ENCODE measurements at places on chromosomes 7 and 10.

- no peaks in the 10 kb centered on the region for H3K27me3 ChIP-seq
- H3K27ac ChIP-seq: no peak overlapping the region
- no peak overlapping the region for H3K4me3 ChIP-seq
- H3K36me3 ChIP-seq: no peaks in the 10 kb centered on the region
Observed at GRCh38 chr10:86547296-86547695, 25.7 kb upstream of the WAPL start.

- no peaks in the 10 kb centered on the region for H3K27me3 ChIP-seq
- no peak for DNase-seq
- H3K27ac ChIP-seq: no peak overlapping the region
- no peaks in the 10 kb centered on the region for H3K4me1 ChIP-seq
- H3K4me3 ChIP-seq: no peak overlapping the region
Observed at GRCh38 chr10:100085596-100085995, 3.9 kb upstream of the CPN1 start.

GRCh38 chr7:108073305-108074070 lies 56.7 kb downstream of the LAMB4 start:
- no peak overlapping the region for H3K27ac ChIP-seq
- H3K36me3 ChIP-seq: no peaks in the 10 kb centered on the region
- H3K4me3 ChIP-seq: no peak overlapping the region
- DNase-seq: no peak
- no peaks in the 10 kb centered on the region for H3K4me1 ChIP-seq
- no peaks in the 10 kb centered on the region for H3K27me3 ChIP-seq

- no peak overlapping the region for H3K4me3 ChIP-seq
- no peak overlapping the region for H3K27ac ChIP-seq
- peaks cover 7% of the 10 kb centered on the region for H3K4me1 ChIP-seq
- DNase-seq: no peak
- no peaks in the 10 kb centered on the region for H3K27me3 ChIP-seq
Observed at GRCh38 chr10:63627396-63627795, 106.2 kb downstream of the REEP3 start.

DNA sequence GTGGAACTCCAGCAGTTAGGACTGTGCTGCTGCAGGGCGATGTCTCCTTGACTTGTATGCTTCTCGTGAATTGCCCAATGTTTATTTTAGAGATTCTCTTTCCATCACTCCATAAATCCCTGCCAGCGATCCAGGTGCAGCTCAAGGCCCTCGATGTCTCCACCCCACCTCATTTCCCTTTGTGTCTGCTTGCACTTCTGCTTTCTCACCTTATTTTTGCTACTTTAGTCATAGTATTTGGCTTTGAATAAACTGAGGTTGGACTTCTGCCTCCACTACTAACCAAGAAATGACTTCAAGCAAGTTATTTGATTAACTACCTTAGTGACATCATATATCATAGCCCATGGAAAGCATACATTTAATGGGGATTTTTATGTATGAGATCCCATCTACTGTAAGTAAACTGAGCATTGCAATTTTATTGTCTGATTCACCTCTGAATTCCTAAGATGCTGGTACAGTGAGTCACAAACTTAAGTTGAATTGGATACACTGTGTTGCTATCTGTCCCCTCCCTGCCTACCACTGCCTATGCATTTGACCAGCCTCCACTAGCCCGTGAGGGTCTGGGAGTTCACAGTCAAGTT lies 255.8 kb downstream of the ABCA13 start:
- H3K4me1 ChIP-seq: no peaks in the 10 kb centered on the region
- H3K4me3 ChIP-seq: no peak overlapping the region
- H3K36me3 ChIP-seq: no peaks in the 10 kb centered on the region
- no peak overlapping the region for H3K27ac ChIP-seq
- no peak for DNase-seq

GRCh38 chr7:101186844-101187428 lies 6.8 kb upstream of the NAT16 start:
- no peaks in the 10 kb centered on the region for H3K27me3 ChIP-seq
- H3K36me3 ChIP-seq: no peaks in the 10 kb centered on the region
- H3K27ac ChIP-seq: no peak overlapping the region
- H3K4me1 ChIP-seq: peaks cover 2% of the 10 kb centered on the region
- H3K4me3 ChIP-seq: no peak overlapping the region
- DNase-seq: no peak

GRCh38 chr7:114175125-114175524 lies 239.5 kb upstream of the FOXP2 start:
- H3K36me3 ChIP-seq: no peaks in the 10 kb centered on the region
- H3K4me1 ChIP-seq: no peaks in the 10 kb centered on the region
- no peak overlapping the region for H3K4me3 ChIP-seq
- no peak for DNase-seq
- H3K27ac ChIP-seq: no peak overlapping the region

- H3K36me3 ChIP-seq: no peaks in the 10 kb centered on the region
- DNase-seq: no peak
- no peak overlapping the region for H3K27ac ChIP-seq
- H3K27me3 ChIP-seq: no peaks in the 10 kb centered on the region
Observed at GRCh38 chr7:20152511-20152910, 64.7 kb downstream of the MACC1 start.

- no peak overlapping the region for H3K27ac ChIP-seq
- no peak overlapping the region for H3K4me3 ChIP-seq
- DNase-seq: no peak
- H3K27me3 ChIP-seq: no peaks in the 10 kb centered on the region
Observed at GRCh38 chr10:18350340-18350739, 210.1 kb downstream of the CACNB2 start.

DNA sequence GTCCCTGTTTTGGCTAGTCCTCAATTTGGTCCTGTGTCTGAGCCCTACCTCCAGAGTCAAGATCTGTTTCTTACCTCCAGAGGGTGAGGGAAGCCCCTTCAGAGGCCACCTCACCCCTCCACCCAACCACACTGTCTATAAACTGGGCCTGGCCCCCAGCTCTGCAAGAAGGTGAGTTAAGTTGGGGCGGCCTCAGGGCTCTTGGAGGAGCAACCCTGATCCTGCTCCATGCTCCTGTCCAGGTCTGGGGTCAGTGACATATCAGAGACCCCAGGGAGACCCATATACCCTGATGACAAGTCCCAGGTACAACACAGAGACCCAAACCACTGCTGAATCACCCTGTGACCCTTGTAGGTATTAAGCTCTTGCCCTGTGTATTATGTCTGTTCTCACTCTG lies 69.5 kb downstream of the MYL10 start:
- no peak for DNase-seq
- H3K27me3 ChIP-seq: no peaks in the 10 kb centered on the region
- H3K4me3 ChIP-seq: no peak overlapping the region
- H3K4me1 ChIP-seq: peaks cover 3% of the 10 kb centered on the region
- no peaks in the 10 kb centered on the region for H3K36me3 ChIP-seq

DNA sequence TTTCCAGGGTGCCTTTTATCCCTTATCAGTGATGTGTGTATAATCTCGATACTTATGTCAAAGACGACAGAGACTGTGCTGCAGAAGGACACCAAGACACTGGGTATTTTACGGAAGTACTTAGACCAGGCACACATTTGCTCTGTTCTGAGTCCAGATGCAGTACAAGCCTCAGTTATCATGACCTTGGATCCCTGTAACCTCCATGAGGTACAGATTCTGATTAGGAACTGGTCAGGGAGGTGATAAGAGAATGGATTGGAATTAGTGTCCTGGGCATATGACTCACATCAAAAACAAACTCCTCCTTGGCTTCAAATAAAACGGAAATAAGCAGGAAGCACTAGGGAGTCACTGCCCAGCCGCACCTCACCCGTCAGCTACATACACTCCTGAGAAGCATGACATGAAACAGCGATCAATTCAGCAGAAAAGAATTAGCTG lies 146.5 kb downstream of the SFMBT2 start:
- no peaks in the 10 kb centered on the region for H3K27me3 ChIP-seq
- H3K4me1 ChIP-seq: no peaks in the 10 kb centered on the region

Data from iPS DF 6.9 (cell line).